Left renal pelvis (tissue), 4 donors: ENCODE measurements at places on chromosomes 7 and 10.

DNA sequence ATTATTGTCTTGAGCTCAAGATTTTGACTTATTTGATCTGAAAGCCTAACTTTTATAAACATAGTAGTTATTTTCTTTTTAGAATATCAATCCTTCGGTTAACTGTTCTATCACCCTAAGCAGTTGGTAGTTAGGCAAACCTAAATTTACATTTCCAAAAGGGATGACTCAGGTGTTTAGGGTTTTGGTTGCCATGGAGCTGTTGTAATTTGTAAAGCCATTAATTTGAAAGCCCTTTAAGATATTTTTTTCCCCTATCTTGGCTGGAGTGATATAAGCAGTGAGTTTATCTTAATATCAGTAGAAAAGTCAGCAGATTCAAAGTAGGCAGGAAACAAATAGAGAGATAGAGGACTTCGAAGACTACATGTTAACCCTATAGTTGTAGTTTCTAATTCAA lies 1472.6 kb upstream of the CELF2 start:
- DNase-seq, result no peak

DNA sequence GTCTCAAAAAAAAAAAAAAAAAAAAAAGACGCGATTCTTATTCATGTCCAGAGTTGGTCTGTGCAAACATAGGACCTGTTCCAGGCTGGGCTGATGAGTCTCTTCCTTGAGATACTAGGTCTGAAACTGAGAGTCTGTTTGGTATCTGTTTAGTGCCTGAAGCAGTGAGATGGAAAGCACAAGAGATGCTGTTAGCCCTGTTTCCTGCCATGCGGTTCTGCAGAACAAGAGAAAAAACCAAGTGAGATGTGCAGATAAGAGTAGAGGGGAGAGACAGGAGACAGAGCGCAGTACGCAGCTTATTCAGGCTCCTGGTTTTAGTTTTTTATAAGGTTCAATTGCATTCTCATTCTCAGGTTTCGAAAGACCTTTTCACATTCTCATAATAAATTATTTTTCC lies 85.8 kb upstream of the PRKCQ start:
- DNase-seq, result no peak

DNA sequence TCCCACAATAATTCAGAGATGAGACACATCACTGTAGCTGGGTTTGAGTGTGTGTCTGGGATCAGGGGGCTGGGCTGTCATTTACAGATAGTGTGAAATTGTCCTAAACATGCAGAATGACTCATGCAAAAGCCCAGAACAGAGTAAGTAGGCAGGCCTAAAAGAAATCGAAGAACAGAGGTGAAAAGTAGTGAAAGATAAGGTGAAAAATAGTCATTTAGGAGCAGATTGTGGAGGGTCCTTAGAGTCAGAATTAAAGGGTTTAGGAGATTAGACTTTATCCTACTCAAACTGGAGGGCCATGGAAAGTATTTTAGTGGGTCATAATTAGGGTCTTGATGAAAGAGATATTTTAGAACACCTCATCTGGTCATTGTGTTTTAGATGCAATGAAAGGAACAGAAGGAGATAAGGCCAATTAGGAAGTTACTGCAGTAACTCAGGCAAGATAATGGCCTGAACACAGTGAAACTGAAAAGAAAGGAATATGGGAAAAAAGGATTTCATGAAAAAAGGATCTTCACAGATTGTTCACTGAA lies 58.3 kb upstream of the NEBL start:
- DNase-seq, result no peak

- no peak for DNase-seq
Measured at GRCh38 chr7:155189590-155189989, 108.1 kb upstream of the INSIG1 start.

GRCh38 chr7:151705636-151706276 lies 171.2 kb downstream of the PRKAG2 start:
- DNase-seq, result no peak

GRCh38 chr7:1117321-1117928 lies 29.5 kb downstream of the GPER1 start:
- no peak for DNase-seq
